Gastrocnemius medialis (tissue), 4 donors: ENCODE measurements at places on chromosomes 5 and 9.

DNA sequence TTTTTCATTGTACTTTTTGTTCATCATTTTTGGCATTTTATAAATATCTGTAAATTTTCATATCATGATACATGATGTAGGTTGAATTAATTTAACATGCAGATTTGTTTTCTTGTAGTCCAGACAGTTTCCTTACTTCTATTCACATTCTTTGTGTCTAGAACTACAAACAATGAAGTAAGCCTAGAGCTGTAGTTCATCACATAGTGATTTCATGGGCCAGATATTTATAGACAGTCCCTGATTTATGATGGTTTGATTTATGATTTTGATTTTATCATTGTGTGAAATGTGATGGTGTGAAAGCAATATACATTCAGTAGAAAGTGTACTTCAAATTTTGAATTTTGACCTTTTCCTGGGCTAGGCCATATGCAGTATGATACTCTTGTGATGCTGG is 139.0 kb downstream of the ARHGEF28 start:
- DNase-seq: no peak

GRCh38 chr5:124980163-124980941 is 233.9 kb upstream of the ZNF608 start:
- no peak for DNase-seq

DNA sequence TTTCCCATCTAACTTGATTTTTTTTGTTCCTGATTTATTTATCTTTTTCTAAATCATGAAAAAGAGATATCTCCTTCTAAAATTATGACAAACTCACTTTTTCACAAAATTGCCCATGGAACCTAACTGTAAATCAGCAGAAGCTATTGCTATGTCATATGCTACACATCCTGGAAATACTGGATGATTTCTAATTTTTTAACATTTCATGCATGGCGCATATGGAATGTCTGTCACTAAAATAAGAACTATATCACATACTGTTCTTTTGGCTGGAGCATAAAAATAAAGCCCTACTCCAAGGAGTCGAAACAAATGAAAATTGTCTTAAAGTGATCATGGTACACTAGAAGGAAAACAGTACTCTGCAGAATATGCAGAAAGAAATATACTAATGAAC is 60.6 kb downstream of the CAMK4 start:
- DNase-seq: no peak

GRCh38 chr9:136107953-136108647 is 10.6 kb downstream of the TMEM250 start:
- DNase-seq: no peak

DNA sequence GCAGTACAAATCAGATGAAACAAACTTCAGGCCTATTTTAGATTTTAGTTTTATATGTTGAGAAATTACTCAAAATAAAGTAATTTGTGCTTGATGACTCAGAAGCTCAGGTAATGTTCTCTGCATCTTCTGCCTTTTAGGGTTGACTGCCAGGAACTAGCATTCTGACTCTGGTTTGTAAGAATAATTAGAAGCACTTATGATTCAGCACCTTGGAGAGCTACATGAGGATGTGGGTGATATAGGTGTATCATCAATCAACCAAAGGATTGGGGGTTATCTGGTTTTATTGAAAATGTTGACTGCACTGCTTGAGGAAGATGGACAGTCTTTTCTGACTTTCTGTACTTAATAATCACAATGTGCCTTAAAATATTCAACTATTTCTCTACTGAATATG is 118.7 kb upstream of the SGCD start:
- no peak for DNase-seq

GRCh38 chr5:98372351-98372750 is 401.1 kb upstream of the RGMB start:
- DNase-seq: no peak

DNA sequence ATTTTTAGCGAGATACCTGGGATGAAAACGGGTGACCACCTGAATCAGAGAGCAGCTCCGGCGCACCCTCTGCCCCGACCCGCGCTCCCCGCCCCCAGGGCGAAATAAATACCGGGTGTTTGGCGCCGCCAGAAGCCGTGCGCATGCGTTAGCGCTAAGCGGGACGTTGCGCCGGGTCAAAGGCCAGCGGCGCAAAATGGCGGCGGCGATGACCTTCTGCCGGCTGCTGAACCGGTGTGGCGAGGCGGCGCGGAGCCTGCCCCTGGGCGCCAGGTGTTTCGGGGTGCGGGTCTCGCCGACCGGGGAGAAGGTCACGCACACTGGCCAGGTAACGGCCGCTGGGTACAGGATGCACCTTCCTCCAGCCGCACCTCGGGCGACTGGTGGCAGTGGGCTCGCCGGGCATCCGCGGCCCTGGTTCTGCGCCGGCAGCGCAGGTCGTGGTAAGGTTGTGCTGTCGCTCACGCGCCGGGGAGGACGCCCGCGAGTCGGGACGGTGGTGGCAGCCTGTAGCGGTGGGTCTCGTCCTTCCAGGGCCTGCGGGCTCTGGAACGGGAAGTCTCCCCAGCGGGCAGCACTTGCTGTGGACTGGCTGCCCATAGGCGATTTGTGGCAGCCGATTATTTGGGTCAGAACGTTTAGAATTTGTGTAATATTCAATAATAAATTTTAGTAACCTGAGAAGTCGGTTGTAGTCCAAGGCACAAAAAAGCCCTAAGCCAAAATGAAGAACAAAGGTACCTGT is at the start of gene NDUFS6:
TSS of gene NDUFS6 (plus strand) at position 186 of the 745 bp plus-strand sequence. CDS start at position 197, 11 bp downstream.
- peak; percentile 55 for DNase-seq

DNA sequence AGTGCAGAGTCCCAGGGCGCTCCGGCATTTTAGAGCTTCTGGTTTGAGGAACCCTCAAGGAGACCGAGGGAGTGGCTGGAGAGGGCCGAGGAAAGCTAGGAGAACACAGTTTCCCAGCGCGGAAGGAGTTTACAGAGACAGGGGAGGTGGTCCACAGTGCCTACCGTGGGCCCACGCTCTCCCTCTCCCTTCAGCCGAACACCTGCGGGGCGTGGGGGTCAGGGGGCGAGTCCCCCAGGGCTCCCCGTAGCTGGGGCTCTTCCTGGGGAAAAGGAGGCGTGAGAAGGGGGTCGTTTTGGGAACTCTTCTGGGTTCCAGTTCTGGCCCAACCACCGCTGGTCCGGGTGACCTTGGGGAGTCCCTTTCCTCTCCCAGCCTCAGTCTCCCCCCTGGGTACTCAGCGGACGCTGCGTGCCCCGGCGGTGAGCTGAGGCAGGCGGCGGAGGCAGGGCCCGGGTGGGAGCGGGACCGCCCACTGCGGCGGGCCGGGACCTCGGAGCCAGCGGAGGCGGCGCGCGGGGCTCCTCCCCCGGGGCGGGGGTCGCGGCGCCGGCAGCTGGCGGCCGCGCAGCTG is 368 bp upstream of the FRMPD1 start:
- no peak for DNase-seq

- no peak for DNase-seq
Measured at GRCh38 chr5:139445325-139446170, 6.2 kb upstream of the DNAJC18 start.

DNA sequence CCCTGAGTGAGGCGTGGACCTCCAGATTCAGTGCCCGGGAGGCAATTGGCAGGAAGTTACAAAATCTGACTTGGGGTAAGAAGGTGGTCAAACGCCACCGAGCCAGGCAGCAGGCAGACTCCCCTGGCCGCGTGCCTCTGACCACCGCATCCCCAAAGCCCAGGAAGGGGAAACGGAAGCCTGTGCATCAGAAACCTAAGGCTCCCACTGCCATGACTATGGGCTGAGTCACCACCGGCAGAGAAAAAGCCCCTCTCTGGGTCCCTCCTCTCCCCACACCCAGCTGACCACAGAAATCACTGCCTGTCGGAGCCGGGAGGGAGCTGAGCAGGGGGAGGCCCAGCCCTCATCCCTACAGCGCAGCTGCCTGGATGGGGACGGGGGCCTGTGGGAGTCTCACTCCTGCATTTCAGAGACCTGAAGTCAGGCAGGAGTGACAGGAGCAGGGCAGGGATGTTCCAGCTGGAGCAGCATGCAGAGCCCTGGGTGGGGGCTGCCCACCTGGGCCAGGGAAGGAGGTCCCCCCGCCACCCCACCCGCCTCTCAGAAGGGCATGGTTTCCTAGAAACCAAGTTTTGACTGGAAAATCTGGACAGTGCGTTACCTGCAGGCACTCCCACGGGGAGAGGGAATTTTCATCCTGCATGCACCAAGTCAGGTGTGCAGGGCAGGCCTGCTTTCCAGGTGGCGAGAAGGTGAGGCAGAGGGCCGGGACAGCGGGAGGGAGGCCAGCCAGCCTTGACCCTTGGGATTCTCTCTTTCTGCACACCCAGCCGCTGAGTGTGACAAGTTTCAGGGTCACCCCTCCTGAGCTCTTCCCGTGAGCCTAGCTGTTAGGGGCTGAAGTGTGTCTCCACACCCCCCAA is 68.2 kb downstream of the LRSAM1 start:
- no peak for DNase-seq

GRCh38 chr9:131276094-131276888 is at the start of gene FAM78A:
Gene FAM78A, minus strand, starts transcription at chr9:131276510. Its CDS starts 331 bp downstream, at chr9:131276179.
- peak; percentile 50 for DNase-seq

- DNase-seq: no peak
Measured at GRCh38 chr9:115849679-115850412, 303.7 kb upstream of the PAPPA start.

- DNase-seq: no peak
Measured at GRCh38 chr5:127492854-127493738, 24.3 kb upstream of the PRRC1 start.

GRCh38 chr5:160242145-160242544 is 12.8 kb downstream of the FABP6 start:
- no peak for DNase-seq

DNA sequence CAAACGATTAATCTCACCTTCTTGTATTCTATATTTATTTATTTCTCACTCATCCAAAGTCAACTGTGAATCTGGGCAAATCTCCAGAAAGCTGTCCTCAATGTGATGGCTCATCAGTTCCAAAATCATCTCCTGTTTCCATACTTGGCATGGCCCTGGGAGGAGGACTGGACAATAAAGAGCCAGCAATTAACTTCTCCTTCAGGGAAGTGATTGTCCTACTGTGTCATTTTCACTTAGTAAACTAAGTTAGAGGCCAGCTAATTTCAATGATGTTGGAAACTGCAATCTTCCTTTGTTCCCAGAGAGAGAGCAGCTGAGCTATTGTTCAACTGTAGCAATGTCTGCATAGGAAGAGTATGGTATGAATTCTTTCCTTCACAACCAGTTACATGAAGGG is 17.5 kb downstream of the CDH12 start:
- DNase-seq: no peak

DNA sequence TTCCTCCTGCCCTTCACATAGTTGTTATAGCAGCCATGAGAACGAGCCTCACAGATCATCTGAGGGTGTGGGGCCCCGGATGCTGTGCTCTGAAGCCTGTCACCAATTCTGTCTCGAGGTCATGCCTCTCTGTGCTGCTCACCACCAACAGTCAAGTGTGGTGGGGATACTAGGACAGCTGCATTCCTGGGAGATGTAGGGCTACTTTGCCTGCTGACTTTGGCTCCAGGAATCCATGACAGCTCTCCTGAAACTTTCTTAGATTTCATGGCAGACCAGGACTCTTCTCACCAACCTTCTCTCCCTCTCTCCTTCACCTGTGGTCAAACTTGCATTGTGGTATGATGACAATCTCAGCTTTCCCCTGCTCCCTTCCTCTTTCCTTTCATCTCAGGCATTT is 395.9 kb downstream of the PSAT1 start:
- DNase-seq: no peak

DNA sequence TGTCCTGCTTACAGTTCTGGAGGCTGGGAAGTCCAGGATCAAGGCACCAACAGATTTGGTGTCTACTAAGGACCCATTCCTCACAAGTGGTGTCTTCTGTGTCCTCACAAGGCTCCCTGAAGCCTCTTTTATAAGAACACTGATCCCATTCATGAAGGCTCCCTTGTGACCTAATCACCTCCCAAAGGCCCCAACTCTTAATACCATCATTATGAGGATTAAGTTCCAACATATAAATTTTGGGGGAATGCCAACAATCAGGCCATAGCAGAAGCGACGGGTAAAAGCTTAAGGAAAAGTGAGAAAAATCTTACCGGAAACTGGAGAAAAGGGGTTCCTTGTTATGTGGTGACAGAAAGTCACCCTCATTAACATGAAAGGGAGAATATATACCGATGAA is 11.2 kb downstream of the CTNNAL1 start:
- no peak for DNase-seq

GRCh38 chr9:135970128-135970815 is 9.1 kb upstream of the UBAC1 start:
- DNase-seq: no peak

DNA sequence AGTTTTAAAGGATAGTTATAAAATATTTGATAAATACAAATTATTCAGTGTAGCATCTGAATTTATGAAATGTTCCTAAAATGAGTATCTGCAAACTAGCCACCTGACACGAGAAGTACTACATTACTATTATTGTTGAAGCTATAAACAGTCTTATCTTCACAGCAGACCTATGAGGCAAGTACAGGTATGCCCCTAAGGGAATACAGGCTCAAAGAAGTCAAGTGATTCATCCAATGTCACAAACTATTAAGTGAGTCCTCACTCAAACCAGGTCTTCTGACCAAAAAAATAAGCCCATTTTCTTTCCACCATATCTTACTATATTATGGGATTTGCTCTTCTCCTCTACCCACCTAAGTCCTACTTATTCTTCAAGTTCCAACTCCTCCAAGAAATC is 28.7 kb downstream of the STRBP start:
- no peak for DNase-seq

GRCh38 chr5:157359356-157360055 is 93.6 kb downstream of the CYFIP2 start:
- no peak for DNase-seq

GRCh38 chr5:138610918-138611677 is 35.9 kb upstream of the HSPA9 start:
- DNase-seq: no peak

- DNase-seq: peak; percentile 85
Measured at GRCh38 chr9:106675780-106676179, 187.2 kb upstream of the ZNF462 start.

- DNase-seq: no peak
Measured at GRCh38 chr5:169838688-169839087, 141.6 kb downstream of the INSYN2B start.

DNA sequence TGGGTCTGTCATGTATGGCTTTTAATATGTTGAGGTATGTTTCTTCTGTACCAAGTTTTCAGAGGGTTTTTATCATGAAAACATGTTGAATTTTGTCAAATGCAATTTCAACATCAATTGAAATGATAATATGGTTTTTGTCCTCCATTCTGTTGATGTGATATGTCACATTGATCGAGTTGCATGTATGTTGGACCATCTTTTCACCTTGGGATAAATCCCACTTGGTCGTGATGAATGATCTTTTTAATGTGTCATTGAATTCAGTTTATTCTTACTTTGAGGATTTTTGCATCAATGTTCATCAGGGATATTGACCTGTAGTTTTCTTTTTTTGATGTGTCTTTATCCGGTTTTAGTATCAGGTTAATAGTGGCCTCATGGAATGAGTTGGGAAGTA is 288.5 kb downstream of the PJA2 start:
- no peak for DNase-seq

GRCh38 chr9:126132746-126133145 is 193.9 kb upstream of the MVB12B start:
- no peak for DNase-seq

GRCh38 chr9:110371411-110372007 is 33.8 kb upstream of the TXNDC8 start:
- no peak for DNase-seq

GRCh38 chr5:125052584-125052983 is 306.1 kb upstream of the ZNF608 start:
- no peak for DNase-seq
